ENCODE measurements at places on chromosomes 11 and 22.
A peak's percentile ranks its signal among the peaks of the same experiment; 100 is the strongest.

DNA sequence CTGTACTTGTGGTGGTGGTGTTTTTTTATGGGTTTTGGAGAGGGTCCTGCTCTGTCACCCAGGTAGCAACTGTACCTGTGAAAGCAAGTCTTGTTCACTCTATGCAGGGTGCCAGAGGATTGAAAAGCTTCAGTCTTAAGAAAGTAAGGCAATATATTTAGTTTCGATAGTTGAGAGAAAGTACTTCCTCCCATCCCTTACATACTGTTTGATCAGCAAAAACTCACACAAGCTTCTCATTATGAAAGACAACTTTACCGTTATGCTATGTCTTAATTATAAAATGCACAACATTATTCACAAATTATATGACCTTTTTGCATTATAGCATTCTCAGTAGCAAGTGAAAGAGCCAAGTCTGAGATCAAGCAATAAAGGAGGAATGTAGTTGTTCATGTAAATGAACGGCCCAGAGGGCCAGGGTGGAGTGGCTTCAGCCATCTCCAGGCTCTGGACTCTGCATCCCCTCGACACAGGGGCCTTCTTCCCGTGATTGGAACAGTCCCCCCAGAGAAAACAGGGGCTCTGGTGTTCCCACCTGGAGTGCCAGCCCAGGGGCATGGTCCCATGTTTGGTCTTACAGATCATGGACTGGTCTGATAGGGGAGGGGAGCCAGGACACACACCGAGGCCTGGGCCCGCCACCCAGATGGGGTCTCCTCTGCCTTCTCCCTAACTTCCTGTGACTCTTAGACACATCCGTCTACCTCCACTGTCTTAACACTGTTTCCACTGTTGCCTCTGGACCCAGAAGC lies 38.7 kb upstream of the CTTN start:
- no peak for DNase-seq

GRCh38 chr22:30945653-30946052 lies 22.9 kb downstream of the MORC2 start:
- no peak for DNase-seq

DNA sequence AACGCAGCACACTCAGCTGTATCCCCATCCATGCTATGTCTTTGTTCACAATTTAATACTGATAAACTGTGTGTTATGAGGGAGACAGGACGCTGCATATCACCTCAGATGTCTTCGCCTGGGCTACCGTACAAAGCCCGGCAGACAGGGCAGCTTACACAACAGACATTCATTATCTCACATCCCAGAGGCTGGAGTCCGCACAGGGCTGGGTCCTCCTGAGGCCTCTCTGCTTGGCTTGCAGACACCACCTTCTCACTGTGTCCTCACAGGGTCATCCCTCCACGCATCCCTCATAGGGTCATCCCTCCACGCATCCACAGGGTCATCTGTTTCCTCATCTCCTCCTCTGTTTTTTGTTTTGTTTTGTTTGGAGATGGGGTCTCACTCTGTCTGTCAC lies 61.2 kb downstream of the SHANK2 start:
- no peak for DNase-seq

GRCh38 chr11:19602406-19602805 lies 110.2 kb upstream of the NAV2 start:
- DNase-seq = no peak

- DNase-seq = peak; percentile 14
Measured at GRCh38 chr11:61756452-61757212, 4.2 kb downstream of the MYRF start.

DNA sequence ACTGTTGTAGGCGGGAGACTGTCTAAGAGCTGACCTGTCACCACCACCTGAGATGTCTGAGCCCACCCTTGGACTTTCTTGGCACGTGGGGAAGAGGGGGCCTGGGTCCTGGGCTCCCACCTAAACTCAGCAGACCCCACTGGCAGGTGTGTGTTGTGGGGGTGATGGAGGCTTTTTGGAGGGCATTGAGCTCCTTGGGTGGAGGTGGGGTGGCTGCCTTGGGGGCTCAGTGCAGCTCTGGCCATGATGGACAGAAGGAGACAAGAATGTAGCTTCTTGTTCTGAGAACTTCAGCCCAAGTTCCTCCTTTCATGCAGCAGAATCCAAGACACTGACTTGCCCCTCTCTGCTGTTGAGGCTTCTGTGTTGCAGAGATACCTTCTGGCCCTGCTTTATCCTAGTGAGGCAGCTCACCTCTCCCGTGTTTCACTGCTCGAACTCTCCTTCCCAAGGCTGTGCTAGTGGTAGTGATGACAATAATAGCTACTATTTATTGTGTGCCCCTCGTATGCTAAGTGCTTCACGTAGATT lies 116.6 kb upstream of the OR4B1 start:
- DNase-seq = no peak

DNA sequence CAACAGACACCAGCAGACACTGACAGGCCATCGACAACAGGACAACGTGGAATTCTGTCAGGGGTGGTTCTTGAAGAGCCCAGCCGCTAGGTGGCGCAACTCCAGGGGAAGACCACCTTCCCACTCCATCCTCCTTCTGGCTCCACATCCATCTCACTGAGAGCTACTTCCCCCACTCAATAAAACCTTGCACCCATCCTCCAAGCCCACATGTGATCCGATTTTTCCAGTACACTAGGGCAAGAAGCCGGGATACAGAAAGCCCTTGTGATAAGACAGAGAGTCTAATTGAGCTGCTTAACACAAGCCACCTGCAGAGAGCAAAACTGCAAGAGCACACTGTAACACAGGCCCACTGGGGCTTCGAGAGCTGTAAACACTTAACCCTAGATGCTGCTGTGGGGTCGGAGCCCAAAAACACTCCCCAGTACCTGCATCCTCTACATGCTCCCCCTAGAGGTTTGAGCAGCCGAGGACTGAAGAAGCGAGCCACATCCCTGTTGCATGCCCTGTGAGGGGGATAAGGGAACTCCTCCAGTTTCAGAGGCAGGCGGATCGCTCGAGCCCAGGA lies 11.5 kb upstream of the RAB39A start:
- DNase-seq = no peak

DNA sequence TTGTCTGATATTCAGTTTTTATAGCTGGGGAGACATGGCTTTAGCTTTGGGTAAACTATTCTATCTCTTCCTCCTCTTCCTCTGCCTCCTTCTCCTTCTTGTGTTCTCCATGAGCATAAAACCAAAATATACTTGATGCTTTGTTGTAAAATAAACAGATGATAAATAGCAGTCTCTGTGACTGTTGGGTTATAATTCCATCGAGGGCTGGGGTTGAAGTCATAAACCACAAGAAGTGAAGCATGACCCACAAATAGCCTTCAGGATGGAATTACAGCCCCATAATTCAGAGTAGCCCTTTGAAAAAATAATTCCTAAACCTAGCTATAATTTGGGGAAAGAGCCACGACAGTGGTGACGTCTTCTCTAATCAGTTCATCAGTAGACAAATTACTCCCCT lies 177.7 kb downstream of the SNX19 start:
- DNase-seq = no peak

DNA sequence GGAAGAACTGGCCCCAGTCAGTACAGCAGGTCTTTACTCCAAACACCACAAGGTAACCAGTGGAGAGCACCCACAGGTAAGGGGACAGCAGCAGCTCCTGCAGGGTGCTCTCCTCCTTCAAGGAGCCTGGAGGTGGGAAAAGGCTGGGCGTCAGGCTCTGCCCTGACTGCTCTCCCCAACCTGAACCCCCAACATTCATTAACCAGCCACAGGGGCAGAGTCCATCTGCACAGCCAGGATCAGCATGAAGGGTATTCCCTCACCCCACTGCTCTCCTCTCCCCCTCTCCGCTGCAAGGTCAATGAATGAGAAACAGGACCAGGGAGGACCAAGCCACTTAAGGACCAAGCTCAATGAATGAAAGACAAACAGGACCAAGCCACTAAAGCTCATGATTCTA lies 3.7 kb downstream of the SLC37A4 start:
- DNase-seq = no peak

GRCh38 chr11:123174196-123175183 lies 20.6 kb downstream of the CLMP start:
- no peak for DNase-seq

- no peak for DNase-seq
Measured at GRCh38 chr11:102991776-102992175, 36.2 kb upstream of the MMP13 start.

DNA sequence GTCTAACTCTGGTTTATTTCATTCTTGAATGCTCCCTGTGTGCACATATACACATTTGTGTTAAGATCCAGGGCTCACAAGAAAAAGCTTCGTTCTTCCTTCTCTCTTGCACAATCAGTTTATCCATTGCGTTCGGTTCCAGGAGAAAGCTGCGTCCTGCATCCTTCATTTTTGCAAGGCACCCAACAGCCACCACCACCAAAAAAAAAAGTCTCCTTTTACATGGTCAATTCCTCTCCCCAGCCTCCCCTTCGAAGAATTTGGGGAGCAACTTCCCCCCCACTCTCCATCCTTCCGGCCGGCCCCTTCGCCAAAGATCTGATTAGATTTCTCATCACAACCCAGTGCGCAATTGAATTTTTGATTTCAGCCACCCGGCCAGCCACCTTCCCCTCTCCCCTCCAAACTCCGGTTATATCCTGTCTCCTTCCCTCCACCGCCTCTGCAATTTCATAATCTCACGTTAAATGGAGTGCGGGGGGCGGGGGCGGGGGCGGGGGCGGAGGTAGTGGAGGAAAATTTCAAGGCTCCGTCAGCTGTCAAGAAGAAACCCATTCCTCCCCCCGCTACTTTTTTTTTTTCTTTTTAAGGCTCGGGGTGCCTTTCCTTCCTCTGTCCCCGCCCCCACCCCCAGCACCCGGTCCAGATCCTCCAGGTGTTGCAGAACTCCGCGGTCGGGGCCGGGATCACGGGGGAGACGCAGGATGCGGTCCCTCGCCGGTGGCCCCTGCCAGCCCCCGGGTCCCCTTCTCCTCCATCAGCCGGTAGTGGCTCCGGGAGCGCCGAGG lies 1166.5 kb downstream of the LRRC4C start:
- no peak for DNase-seq

- no peak for DNase-seq
Measured at GRCh38 chr11:69215216-69215615, 59.5 kb downstream of the SMIM38 start.

GRCh38 chr11:85170184-85170583 lies 457.0 kb downstream of the DLG2 start:
- DNase-seq = no peak

DNA sequence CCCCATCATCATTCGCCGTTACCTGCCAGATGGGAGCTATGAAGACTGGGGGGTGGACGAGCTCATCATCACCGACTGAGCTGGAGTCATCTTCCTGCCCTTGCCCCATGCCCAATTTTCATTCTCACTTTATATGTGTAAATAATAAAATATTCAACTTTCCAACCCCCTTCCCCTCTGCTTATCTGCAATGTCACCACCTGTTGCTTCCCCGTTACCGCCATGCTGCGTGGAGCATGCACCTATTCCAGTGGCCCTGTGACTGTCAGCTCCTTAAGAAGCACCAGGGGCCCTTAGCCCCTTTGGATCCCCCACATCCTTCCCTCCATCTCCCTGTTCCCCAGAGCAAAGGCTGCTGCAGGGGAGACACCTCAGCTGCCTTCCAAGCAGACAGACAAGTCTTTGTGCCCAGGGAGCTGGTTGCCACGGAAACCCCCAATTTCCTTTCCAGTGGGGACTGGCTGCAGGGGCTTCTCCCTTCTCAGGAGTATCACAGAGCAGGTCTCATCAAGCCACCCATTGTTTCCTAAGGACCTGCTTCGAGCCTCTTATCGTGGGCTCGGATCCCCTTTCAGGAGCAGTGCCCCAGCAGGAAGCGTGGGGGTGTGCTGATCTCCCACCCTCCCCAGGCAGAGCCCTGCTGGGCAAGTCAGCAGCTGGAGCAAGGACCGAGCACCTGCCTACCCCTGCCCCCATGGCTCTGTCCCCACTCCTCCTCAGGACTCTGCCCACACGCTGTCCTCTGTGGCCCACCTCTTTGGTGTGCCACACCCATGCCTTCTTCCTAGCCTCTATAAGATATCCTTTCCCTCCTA lies 14.3 kb downstream of the POLR2F start:
- DNase-seq = no peak

GRCh38 chr22:39994041-39994565 lies 651 bp upstream of the FAM83F start:
- no peak for DNase-seq

DNA sequence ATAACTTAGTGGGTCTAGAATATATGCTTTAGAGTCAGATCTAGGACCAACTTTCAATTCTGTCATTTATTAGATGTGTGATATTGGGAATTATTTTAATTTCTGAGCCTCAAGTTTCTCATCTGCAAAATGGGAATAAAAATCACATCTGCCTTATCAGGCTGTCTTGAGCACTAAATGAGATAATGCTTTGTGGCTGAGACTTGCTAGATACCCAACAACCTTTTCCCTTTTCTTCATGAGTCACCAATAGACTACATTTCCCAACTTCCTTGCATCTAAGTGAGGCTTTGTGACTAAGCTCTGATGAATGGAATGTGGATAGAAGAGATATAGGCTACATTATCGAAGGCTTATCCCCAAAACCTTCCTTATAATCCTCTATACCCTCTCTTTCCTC lies 220.7 kb upstream of the SESN3 start:
- peak; percentile 28 for DNase-seq

DNA sequence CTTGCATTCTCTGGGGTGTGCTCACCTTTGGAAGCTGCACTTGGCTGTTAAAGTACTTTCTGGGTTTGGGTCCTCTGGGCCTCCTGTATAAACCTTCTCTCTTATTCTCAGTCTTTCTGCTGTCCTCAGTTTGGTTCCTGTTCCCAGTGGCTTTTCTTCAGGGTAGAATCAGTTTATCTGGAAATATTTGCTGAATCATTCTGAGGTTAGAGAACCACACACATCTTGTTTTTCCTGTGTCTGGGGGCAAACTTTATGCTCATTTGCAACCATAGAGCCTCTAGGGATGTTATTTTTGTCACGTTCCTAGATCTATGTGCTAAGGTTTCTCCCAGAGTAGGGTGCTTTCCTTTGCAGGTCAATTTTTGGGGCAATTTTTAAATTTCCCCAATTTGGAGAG lies 224.3 kb upstream of the C11orf87 start:
- DNase-seq = no peak

DNA sequence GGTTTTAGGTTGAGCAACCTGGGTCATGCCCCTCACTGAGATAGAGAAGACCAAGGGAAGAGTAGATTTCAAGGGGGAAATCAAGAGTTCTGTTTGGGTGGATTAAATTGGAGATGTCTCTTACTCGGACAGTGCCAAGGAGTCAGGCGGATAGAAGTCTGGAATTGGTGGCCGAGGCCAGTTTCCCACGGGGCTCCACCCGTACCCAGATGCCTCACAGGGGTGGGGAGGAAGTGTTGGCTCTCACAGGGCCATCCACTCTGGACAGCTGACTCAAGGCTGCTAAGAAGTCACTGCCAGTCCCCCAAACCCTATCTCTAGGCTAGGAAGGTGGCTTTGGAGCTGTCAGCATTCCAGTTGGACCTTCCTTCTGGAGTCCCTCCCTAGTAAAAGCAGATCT lies 79.1 kb upstream of the TIMP3 start:
- DNase-seq = no peak

GRCh38 chr22:23369054-23369685 lies 188.9 kb downstream of the BCR start:
- no peak for DNase-seq

- DNase-seq = peak; percentile 91
Measured at GRCh38 chr11:86519064-86519911, 144.6 kb downstream of the CCDC81 start.
